ENCODE measurements at places on chromosomes 11 and 22.

DNA sequence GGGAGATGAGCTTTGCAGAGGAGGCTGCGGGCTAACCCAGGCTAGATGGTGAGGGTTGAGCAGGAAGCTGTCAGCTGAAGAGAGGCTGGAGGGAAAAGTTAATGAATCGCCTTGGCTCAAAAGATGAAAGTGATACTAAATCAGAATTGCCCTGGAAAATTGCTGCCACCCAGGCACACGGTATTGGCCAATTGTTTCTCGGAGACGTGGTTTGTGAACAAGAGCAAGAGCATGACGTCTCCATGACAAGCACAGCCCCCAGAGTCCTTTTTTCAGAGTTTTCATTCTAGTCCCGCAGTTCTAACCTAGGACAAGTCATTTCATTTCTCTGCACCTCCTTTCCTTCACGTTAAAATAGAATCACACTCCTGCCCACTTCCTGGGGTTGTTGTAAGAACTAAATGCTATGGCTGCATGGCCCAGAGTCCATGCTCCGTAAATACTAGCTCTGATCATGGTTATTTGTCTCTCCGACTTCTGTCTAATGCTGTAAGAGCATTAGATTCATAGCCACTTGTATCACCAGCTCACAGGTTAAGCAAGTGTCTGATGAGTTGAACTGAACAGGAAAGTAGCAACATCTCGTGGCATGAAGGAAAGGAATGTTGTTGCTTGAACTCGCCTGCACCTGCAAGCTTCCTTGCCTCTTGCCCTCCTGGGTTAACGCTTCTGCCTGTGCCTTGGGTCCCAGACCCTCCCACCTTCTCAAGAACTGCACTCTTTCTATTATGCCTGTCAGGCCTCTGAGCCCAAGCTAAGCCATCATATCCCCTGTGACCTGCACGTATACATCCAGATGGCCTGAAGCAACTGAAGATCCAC is 33.8 kb upstream of the NUP50 start:
- DNase-seq = no peak

DNA sequence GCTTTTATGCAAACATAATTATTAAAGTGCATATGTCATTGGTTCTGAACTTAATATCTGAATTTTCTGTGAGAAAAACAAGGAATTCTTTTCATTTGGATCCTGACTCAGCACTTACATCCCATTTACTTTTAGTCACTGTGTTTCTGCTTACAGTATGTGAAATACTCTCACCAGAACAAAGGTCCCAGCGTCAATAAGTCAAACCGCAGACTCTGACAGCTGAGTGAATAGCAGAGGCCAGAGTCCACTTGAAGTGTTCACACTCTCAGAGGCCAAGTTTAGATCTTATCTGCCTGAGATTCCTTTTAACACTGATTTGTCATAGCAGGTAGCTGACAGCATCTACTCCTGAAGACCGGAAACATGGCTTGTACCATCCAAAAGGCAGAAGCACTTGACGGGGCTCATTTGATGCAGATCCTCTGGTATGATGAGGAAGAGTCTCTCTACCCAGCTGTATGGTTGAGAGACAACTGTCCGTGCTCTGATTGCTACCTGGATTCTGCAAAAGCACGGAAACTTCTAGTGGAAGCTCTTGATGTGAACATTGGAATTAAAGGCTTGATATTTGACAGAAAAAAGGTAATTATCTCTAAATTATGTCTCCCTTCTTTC is 14.6 kb downstream of the BBOX1 start:
- no peak for DNase-seq

DNA sequence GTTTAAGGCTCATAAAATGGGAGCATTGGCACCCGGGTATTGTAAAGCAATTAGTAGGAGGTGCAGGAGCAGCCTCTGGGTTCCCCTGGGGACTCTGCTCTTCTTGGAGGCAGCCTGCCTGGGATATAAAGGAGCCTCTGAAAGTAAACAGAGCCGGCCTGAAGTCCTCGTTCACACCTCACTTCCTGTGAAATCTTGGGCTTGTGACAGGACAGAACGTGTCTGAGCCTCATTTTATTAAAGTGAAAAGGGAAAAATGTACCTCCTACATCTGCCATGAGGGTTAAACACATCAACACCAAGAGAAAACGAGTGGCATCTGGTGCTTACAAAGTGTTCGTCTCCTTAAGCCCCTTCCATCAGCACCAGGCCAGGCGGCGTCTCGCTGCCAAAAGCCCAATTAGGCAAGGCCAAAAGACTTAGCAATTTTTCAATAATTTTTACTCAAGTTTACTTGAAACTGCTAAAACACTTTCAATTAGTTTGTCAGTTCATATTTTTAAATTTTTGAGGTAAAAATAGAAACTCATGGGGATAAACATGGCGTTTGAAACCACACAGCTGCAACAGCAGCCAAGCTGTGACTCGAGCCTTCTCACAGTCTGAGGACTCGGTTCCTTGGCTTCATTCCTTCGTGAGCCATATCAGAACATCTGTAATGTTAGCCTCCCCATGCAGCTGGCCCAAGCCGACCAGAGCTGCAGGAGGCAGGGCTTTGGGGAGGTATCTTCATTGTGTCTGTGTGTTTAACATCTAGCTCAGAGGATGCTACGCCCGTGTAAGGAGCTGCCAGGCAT is 33.6 kb downstream of the MAP6 start:
- DNase-seq = peak; percentile 48

DNA sequence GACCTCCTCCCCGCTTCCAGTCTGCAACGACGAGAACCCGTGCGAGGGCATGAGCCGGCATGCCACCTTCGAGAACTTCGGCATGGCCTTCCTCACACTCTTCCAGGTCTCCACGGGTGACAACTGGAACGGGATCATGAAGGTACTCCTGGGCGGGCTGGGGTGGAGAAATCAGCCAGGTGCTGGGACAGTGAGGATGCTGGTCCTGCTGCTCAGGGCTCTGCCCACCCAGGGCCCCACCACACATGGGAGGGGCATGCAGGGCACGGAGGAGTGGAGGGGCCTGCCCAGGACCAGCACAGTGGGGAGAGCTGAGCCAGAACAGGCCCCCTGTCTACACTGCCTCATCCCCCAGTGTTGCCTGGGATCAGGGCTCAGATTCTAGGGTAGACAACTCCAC is 107.4 kb downstream of the CACNA1I start:
- DNase-seq = no peak

GRCh38 chr11:46559815-46560214 is 34.0 kb downstream of the AMBRA1 start:
- DNase-seq = no peak

DNA sequence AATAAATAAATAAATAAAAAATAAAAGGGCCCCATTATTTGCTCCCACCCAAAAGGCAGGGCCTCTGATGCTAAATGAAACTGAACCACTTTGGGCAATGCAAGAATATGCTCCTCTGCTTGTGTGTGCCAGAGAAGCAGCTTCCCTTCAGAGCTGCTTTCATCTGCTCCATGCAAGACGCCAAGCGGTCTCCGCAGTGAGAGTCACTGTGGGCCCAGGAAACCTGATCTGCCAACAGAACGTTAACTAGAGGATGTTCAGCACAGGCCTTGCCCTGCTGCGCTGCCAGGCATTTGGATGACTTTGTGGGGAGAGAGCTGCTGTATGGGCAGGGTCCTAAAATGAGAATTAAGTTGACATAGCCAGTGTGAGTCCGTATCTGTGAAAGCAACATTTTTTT is 43.7 kb upstream of the APOA1 start:
- no peak for DNase-seq

DNA sequence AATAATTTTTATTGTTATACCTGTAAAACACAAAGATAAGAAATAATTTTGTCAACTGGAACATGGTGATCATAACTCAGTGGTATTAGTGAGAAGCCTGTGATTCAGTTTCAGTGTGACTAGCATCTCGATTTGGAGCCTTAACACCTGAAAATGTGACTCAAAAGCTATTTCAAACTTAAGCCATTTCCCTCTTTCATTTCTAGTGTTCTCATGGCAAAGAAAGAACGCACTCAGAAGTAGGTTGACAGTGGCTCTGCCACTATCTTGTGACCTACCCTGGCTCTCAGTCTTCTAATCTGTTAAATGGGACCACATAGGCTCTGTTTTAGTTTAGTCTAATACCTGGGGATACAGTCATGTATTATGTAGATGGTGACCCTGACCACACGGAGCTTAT is 62.7 kb downstream of the ISX start:
- DNase-seq = no peak

DNA sequence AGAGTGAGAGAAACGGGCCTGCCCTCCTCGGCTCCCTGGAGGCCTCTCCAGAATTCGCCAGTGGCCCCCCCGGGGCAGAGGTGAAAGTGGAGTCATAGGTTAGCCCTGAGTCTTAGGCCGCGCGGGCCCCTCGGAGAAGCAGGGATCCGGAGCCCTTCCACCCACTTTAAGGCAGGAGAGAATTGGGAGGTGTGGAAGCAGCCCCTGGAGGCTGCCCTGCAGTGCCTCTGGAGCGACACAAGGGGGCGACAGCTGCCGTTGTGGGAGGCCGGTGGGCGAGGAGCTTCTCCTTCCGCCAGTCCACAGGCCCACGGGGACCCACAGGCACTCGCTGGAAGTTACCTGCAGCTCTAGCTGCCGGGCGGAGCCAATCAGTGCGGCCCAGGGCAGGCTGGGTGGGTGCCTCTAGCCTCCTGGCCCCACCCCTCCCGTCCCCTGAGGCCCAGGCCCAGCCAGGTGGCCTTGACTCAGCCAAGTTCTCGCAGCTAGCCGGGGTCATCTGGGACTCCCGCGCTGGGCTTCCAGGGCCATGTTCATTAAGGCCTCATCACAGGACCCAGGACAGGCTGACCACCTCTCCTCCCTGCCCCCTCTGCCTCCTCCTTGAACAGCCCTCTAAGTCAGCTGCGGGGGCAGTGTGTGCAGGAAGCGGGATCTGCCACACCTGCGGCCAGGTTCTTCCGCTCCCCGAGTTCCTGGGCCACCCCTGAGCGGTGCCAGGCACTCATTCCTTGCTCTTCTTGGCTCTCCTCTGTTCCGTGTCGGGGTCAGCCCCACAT is 5.0 kb downstream of the DGKZ start:
- DNase-seq = peak; percentile 82

- DNase-seq = no peak
Observed at GRCh38 chr11:93583490-93583889, 40.3 kb upstream of the SMCO4 start.

DNA sequence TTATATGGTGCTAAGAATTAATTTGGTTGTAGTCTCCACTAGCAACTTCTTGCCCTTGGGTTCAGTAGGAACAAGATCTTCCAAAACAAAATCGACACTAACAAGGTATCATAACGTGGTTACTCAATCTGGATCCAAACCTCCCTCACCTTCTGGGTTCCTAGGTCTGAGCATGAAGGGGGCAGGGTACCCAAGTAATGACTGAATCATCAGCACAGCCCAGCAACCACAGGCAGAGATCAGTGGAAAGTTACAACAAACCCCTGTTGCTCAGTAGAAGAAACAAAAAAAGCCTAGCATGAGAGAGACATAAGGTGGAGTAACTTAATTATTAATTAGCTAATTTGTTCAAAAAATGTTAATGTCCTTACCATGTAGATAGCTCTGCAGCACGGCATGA is 221.4 kb downstream of the BLID start:
- no peak for DNase-seq

DNA sequence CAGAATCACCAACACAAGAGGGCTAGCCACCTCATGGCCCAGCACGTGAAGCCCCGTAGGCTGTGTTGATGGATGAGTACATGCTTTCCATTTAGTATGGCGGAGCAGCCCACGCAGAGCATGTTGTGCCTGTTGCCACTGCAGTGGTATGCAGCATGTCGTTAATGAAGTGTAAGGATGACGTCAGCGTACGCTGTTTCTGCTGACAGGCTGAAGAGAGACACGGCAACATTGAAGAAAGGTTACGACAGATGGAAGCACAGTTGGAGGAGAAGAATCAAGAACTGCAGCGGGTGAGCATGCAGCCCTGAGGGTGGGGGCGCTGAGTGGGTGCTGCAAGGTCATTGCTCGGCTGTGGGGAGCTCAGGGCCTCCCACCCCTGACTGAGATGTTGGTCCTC is 62.8 kb downstream of the PPFIA1 start:
- DNase-seq = no peak
